ENCODE measurements at places on chromosomes 5 and 9. TPM values are rescaled to one million over a fixed set of nuclear protein-coding genes. Genes with fewer than 3 reads are reported as not detected.

DNA sequence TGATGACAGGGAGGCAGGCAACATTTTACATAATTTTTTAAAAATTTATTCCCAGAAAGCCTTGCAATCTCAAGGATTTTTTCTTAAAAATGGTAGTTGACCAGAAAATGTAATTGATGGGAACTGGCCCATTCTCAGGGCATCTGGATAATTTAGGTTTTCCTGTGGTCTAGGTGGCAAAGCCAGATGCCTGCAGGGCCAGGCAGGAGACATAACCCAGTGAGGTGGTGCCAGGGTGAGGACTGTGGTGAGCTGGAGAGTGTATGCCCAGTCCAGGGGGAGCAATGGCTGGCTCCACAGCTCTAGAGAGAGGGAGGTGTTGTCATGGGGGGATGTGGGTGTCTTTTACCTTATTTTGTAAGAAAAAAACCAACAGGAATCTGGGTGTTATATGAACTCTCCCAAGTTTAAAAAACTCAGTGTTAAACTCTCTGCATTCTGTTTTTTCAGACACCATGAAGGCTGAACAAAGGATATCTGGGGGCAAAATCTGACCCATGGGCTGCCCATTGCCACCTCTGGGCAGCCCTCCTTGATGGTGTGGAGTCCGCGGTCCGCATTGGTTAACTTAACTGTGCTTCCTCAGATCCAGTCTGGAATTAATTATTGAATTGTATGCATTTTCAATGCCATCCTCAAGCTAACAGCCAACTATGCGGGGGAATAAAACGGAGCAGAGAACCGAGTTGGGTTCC lies 43.9 kb downstream of the BOD1 start:
- DNase-seq: no peak

- DNase-seq: no peak
Observed at GRCh38 chr5:171678646-171679045, 107.0 kb upstream of the SMIM23 start.

GRCh38 chr5:9337928-9338595 lies 207.8 kb downstream of the SEMA5A start:
- no peak for DNase-seq

GNA14 gene
- polyA plus RNA-seq: 18.5 TPM

SLC4A9 gene
- polyA plus RNA-seq: 17.6 TPM

FAT2 gene
- polyA plus RNA-seq: 11.0 TPM

HARS2 gene
- polyA plus RNA-seq: 37.4 TPM

- DNase-seq: no peak
Observed at GRCh38 chr9:115146581-115147021, 28.6 kb upstream of the TNC start.

HNRNPK gene
- 1,030 TPM for polyA plus RNA-seq

DNA sequence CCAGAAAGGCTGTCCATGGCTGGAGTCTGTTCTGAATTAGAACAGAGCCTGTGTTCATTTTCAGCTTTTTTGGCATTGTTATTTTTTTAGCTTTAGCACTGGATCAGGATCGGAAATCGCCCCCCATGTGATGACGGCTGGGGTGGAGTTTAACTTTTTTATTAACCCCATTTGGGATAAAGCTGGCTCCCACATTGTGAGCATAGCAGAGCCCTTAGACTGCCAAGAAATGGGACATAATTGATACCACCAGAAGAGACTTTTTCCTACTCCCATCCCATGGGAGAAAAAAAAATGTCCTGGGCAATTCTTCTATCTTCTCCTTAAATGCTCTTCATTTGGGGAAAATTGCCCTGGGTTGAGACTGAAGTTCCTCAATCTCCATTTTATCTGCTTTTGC lies 52.4 kb downstream of the SLIT3 start:
- no peak for DNase-seq

GRCh38 chr5:177443144-177443983 lies 3.2 kb upstream of the PRR7 start:
- no peak for DNase-seq

GRCh38 chr9:124001458-124001799 lies 10.1 kb upstream of the LHX2 start:
- DNase-seq: no peak

PCDHB4 gene
- polyA plus RNA-seq: 1.3 TPM

DNA sequence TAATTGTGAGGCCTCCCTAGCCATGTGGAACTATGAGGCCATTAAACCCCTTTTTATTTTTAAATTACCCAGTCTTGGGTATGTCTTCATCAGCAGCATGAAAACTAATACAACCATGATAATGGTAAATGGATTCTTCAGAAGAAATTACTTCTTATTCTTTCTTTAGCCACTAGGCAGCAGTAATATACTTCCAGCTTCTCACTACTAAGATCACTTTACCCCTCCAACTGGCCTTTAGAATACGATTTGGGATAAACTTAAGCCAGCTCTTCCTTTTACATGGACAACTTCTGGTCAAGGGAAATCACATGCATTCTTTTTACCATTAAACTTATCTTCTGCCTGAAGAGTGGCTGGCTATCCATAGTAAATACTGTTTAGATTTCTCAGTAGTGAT lies 355.4 kb downstream of the MAN2A1 start:
- no peak for DNase-seq

ADGRV1 gene
- polyA plus RNA-seq: 13.9 TPM

DNA sequence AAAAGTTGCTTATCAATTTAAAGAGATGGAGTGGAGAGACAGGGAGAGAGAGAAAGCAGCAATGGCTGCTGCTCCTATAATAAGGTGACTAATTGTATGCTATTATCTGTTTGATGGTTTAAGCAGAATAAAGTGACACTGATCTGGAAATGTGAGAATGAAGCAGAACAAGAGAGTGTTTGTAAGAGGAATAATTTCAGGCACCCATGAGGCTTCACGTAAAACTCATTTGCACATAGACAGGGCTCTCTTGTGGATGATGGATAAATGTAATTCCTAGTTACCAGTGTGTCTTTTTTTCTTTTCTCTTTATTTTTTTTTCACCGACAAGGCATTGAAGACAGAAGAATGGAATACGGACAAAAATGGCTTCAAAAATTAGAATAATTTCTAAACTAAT lies 228.8 kb upstream of the TYRP1 start:
- no peak for DNase-seq

CCDC192 gene
- polyA plus RNA-seq: 0.51 TPM

DNA sequence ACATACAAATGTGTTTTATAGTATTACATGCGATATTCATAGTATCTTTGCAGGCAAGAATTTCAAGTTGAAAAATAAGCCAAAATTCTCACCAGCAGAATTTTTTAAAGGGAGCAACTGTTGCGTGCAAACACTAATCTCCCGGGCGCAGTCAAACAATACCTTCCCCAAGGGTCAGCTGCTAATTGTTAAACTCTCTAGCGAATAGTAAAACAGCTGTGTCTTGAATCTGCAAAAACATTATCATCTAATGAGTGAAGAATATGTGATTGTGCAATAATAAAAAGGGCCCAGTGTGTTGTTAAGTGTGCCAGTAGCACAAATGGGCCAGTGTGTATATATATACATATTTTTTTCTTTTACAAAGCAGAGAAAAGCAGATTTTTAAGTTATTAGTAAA lies 131.4 kb downstream of the CCDC192 start:
- no peak for DNase-seq

DNA sequence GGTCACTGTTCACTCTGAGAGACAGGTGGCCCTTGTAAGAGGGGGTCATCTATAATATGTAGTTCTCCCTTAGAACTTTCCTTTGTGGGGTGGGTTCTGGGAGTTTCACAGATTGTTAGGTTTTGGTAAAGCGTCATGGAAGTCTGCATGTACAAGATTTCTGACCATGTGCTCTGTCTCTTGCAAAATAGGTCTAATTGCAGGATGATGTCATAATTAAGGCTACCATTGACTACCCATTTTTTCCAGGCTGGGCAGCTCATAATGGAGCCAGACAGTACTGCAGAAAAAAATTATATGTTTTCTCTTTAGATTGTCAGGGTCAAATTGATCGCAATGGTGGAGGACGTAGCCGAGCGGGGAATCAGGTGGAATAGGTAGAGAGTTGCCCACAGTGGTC lies 3.7 kb upstream of the GM2A start:
- no peak for DNase-seq

- DNase-seq: no peak
Observed at GRCh38 chr9:136536721-136537241, 9.1 kb downstream of the NOTCH1 start.

DNA sequence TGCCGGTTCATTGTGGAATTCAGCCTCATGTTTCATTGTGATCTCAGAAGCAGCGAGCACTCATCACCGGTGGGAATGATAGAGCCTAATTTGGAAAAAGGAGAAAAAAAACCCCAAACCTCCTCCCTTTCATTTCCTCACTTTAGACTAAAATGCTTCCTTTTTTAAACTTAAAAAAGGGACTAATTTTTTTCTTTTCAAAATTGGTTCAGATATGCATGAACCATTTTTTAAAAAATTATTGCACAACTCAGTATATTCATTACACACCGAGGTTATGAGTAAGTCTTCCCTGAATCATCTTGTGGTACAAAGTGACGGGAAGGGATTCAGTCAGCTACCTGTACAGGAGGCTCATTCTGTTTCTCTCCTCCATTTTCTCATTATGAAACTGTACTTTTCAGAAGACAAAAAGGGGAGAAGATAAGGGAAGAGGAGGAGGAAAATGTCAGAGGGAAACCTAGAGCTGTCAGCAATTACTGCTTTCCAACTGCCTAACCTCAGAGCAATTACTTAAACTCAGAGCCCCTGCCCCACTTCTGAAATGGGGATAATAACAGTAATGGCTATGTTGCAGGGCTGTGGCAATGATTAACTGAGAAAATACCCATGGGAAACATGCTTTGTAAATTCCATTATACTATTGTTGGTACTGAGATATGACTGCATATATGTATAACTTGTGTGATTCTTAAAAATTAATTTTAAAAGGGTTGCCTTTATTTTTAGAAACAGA lies 24.0 kb downstream of the GALNT10 start:
- DNase-seq: no peak

- no peak for DNase-seq
Observed at GRCh38 chr5:30237189-30237588, 956.3 kb upstream of the CDH6 start.

All from left renal cortex interstitium (tissue), 4 donors.